ENCODE measurements at places on chromosomes 1 and 21.

GRCh38 chr21:14878971-14879370 lies 185.8 kb downstream of the NRIP1 start:
- no peak for DNase-seq

DNA sequence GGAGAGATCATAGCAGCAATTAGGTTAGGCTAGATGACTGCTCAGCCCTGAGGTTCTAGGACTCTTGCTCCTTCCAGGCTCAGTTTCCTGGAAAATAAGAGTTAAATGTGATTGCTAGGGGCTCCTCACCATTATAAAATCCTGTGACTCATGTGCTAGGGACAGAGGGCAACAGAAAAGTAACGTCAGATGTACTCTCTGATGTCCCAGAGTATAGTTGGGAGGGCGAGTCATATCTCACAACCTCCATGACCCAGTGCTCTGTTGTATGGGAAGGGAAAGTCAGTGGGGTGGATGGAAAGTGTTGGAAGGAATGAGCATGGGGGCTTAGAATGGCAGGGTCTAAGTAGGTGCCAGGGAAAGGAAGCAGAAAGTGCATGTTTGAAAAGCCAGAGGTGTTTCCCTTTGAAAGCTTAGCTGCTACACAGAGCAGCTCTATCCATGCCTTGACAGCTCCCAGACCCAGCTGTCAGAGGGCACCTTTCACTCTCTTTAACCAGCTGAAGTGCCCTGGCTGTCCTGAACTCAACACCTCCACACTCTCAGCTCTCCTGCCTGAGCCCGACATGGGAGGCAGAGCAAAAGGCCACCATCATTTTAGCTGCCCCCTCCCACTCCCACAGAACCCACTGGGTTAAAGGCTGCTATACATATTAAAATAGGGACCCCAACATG lies 11.6 kb downstream of the GJA5 start:
- DNase-seq, result no peak

GRCh38 chr1:61277121-61277690 lies 194.8 kb downstream of the NFIA start:
- DNase-seq, result no peak

DNA sequence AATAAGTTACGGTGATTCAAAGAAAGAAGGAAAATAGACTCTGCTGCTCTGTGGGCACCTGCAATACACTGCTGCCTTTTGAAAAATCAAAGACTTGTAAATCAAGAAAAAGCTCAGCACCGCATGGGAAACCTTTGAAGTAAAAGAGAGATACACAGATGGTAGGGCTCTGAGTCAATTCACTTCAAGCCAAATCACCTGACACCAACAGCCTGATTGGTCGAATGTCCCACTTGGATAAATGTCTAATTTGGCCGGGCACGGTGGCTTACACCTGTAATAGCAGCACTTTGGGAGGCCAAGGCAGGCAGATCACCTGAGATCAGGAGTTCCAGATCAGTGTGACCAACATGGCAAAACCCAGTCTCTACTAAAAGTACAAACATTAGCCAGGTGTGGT lies 19.2 kb upstream of the RCAN3 start:
- DNase-seq, result no peak

GRCh38 chr1:225362805-225363204 lies 65.0 kb downstream of the LBR start:
- no peak for DNase-seq

DNA sequence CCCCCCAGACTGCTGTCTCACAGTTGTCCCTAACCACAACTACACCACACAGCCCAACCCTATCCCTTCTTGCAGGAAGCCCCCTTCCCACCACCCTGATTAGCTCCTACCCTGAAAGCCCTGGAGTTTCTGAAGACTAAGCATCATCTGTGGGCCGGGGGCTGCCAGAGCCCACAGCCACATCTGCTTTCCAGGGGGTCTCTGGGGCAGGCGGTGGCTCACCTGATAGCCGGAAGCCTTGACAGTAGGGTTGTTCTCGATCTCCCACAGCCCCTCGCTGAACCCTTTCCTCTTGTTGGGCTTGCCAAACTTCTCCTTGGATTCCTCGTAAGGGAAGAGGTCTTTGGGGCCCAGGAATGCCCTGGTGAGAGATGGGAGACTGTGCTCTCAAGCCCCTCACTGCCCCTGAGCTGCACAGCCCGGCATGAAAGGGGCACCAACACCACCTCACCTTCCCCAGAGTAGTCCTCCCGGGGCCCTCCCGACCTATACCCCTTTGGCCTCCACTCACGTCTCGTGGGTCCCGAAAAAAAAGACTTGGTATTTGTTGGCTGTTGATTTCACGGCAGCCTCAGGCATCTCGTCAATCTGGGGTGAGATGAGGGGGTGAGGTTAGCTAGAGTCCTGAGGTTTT lies 4.0 kb upstream of the MRPL24 start:
- no peak for DNase-seq

DNA sequence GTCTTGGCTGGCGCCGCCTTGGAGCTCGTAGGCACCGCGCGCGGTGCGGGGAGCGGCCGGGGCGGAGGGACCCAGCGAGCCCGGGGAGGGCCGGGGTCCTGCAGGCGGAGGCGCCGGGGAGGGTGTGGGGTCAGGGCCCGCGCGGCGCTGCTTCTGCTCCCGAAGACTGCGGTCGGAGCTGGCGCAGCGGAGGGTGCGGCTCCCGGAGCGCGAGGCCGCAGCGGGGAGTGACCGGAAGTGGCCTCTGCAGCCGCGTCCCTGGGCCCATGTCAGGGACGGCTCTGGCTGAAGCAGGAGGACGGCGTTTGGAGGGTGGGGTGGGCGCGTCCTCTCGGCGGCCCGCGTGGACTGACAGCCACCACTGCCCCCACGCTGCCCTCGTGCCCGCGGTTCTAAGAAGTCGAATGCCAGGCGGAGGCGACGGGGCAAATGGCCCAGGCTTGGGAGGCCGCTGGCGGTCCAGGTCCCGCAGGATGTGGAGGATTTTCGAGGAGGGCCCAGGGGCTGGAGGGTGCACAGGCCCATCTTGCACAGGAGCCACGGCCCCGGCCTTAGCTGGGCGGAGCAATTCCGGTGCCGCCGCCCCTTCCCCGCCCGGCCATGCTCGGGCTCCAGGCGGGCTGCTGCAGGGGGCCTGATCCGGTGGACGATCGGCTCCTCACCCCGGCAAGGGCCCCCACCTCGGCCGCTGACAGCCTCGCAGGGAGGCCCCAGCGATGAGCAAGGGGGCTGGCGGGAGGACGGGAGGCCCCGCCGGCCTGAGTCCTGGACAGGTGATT lies 7.7 kb upstream of the ZNF669 start:
- peak; percentile 25 for DNase-seq

DNA sequence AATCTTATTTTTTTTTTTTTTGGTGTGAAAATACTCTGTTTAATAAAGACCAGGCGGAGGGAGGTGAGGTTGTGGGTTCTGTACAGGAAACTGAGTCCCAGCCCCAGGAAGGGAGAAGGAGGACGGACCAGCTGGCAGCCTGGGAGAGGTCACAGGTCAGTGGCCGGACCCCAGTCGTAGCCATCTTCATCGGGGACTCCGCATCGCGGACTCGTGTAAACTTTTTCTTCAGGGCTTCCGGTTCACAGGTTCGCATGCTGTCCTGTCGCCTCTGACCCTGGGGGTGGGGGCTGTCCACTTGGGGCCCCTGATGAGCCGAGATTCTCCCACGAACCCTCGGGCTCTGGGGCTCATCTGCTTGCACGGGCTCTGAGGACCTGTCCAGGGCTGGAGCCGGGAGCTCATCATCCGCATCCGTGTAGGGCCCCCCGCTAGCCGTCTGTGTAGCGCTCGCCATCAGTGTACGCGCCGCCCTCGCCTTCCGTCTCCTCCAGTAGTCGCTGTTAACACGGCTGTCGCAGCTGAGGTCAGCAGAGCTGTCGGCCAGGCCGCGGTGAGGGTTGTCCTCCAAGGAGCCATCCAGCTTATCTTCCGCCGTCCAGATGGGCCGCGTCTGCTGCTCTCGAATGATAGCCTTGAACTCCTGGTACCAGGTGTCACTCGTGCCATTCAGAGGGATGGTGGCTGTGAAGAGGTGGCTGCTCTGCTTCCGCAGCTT lies 975.7 kb upstream of the PRMT6 start:
- no peak for DNase-seq

All from ACHN (cell line).